ENCODE measurements at places on chromosomes 12 and 14.

DNA sequence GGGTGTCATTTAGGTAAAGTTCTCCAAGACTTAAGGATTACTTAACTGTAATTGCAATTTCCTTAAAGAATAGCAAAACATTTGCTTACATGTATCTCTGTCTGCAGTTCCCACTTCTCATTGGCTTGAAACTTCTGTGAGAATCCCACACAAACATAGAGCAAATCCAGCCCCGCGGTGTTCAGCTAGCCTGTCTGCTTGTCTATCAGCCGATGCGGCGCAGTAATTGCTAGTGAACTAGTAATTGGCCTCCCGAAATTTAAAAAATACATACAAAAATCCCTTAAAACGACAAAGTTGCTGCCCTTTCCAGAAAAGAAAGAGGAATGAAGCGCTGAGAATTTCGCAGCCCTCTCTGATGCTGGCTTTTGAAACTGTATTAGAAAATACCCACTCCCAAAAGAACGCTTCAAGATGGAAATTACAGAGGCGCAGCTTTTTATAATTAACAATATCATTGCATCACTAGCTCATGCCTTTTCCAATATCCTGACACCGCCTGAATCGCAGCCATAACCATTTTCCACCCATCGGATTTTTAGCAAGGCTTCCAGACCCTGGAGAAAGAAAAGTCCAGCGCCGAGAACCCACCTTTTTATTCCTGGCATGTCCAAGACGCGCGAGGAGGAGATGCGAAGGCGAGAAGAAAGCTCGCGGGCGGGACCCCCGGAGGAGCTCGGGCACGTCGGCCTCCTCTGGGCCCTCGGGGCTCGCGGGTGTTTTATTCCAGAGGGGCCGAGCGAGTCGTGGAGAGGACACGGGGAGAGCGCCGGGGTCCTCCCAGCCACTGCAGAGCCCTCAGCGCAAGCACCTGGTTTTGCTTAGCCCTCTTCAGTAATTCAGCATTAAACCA lies 646 bp downstream of the FBLN5 start:
- no peak for DNase-seq

- DNase-seq = no peak
These were observed 20.8 kb upstream of the FBLN5 start for GRCh38 chr14:91968280-91968679.

DNA sequence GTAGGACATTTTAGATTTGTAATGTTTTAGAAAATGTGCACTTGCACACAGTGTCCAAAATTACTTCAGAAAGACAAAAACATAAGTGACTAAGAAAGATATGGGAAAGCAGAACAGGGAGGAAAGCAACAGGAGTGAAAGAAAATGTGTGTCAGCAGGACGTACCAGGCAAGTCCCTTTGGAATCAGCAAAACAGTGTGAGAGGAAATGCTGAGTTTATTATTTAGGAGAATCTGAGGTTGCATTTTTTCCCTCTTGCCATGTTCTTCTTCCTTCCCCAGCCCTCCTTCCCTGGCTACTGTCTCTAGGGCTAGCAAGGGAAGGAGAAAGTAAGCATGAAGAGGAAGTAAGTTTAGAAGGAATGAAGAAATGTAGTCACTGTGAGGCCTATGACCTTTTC lies 67.7 kb upstream of the CD163 start:
- DNase-seq = no peak

DNA sequence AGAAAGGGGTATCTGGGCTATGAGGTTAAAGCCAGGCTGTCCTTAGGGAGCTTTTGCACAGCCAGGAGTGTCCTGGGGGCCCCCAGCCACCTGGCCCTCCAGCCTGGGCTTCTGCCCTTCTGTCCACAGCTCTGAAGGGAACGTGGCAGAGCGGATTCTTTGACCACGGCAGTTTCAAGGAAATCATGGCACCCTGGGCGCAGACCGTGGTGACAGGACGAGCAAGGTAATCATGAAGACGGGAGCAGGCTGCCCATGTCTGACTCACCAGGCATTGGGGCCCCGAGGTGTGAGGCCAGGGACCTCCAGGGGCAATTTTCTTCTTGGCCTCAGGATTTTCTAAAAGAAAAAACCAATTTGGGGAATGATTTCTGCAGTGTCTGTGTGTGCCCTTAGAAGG lies 53.1 kb downstream of the FOXN4 start:
- no peak for DNase-seq

- DNase-seq = no peak
These were observed 129.6 kb upstream of the GARIN2 start for GRCh38 chr14:67059596-67059995.

DNA sequence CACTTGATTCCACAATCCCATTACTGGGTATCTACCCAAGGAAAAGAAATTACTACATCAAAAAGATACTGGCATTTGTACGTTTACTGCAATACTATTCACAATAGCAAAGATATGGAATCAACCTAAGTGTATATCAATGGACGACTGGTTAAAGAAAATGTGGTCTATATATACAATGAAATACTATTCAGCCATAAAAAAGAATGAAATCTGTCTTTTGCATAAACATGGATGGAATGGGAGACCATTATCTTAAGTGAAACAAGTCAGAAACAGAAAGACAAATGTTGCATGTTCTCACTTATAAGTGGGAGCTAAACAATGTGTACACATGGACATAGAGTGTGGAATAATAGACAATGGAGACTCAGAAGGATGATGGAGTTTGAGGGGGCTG lies 5.0 kb upstream of the OS9 start:
- DNase-seq = no peak

Data from anterior cingulate cortex (tissue), 58 donors.